Epithelial cell of proximal tubule (primary cell): ENCODE measurements at places on chromosomes 6 and 20. TPM values are rescaled to one million over a fixed set of nuclear protein-coding genes. Genes with fewer than 3 reads are reported as not detected.

CTAGE9 gene
- total RNA-seq, result not detected in 2 replicates

MYCT1 gene
- not detected in 2 replicates for total RNA-seq

GATA5 gene
- not detected in 2 replicates for total RNA-seq

PLN gene
- total RNA-seq, result not detected in 2 replicates
